Suprapubic skin (tissue), 4 donors: ENCODE measurements at places on chromosomes 7 and 10.

GRCh38 chr10:131743190-131744151 is 157.3 kb upstream of the PPP2R2D start:
- H3K4me3 ChIP-seq = no peak overlapping the region
- DNase-seq = peak; percentile 47
- H3K4me1 ChIP-seq = no peaks in the 10 kb centered on the region
- H3K27ac ChIP-seq = no peak overlapping the region
- H3K27me3 ChIP-seq = peaks cover 36% of the 10 kb centered on the region
- no peaks in the 10 kb centered on the region for H3K36me3 ChIP-seq

- H3K4me1 ChIP-seq = no peaks in the 10 kb centered on the region
- no peaks in the 10 kb centered on the region for H3K36me3 ChIP-seq
- no peak overlapping the region for H3K27ac ChIP-seq
- H3K27me3 ChIP-seq = no peaks in the 10 kb centered on the region
- no peak for DNase-seq
Observed at GRCh38 chr10:107371801-107372200, 207.3 kb upstream of the SORCS1 start.

DNA sequence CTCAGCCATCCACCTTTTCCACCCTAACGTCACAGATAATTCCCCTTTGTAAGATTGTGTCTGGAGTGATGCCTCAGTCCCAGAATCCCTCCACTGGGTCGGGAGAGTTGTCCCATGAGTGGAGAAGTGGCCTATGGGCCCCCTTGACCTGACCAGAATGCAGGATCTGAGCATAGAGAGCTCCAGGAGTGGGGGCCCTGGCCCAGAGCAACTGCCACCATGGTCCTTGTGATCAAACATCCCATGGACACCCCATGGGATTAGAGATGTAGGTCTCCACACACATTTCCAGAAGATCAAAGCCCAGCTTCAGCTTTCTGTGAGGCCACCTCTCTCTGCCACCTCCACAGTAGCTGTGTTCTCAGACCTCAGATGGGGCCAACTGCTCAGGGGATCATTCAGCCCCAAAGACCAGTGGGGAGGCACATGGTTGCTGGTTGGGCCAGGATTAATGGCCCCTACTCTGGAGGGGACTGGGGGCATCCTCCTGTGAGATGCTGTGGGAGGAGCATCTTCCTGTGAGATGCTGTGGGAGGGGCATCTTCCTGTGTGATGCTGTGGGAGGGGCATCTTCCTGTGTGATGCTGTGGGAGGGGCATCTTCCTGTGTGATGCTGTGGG is 28.5 kb upstream of the DPYSL4 start:
- no peak overlapping the region for H3K27ac ChIP-seq
- H3K36me3 ChIP-seq = no peaks in the 10 kb centered on the region
- H3K27me3 ChIP-seq = no peaks in the 10 kb centered on the region
- H3K4me3 ChIP-seq = no peak overlapping the region

- H3K4me3 ChIP-seq = no peak overlapping the region
- no peak for DNase-seq
- peaks cover 11% of the 10 kb centered on the region for H3K4me1 ChIP-seq
- H3K27ac ChIP-seq = no peak overlapping the region
Observed at GRCh38 chr10:113350311-113351040, 202.4 kb upstream of the HABP2 start.
